ENCODE measurements at places on chromosomes 4 and X.

DNA sequence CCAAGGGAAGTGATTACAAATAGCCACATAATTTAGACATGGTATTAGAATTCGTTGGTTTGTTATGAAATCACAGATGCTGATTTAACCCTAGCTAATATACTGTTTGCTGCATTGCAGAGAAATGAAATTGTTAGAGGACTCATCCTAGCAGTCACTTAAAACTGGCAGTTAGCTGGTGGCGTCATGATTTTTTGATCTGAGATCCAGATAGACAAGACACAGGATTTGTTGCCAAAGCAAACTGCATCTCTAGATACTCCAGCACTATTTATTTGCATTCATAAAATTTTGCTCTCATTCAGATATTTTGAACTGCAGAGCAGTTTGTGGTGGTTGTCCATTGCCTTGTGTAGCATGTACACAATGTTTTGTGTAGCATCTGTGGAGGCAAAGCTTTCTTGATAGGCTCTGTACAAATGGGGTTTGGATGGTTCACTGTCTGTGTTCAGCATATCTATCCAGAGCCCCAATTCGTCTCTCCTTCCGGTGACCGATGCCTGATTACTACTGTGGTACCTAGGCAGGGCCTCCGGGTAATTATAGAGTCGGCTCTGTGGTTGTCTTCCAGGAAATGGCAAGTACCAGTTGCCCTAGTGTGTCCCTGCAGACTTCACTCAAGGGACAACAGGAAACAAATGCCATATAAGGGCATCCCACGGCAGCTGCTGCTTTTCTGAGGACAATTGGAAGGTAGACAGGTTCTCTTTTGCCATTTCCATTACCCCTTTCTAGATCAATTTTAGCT lies 30.1 kb upstream of the SPARCL1 start:
- no peak for DNase-seq

DNA sequence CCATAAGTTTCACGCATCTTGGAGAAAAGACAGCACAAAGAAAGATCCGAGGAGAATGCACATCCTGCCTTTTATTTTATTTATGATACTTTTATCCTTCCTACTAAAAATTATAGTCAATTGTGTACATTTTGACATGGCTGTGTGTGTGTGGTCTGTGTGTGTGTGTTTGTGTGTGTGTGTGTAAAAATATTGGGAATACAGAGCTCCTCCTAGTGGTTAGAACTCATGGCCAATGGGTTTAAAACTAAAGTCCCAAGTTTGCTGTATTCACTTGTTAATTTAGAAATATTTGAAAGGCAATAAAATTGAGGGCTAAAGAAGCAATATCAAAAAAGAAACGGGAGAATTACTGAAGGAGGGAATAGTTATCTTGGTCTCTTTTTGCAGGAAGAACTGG lies 47.5 kb downstream of the NKX6-1 start:
- no peak for DNase-seq

DNA sequence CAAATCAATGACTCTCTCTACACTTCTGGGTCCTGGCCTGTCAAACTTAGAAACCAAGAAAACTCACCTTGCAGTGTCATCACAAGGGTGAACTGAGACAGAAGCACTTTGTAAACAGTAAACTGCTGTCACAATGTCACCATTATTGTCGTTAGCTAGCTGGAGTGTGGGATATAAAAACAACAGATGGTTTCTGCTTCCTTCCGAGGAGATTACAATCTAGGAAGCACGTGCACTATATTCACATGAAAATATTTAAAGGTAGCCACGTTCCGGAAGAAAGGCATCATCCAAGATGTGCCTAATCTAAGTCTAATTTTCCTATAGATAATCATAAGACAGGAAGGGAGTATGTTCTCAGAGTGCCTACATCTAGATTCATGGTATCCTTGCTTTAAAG lies 64.7 kb upstream of the ACSL1 start:
- no peak for DNase-seq

GRCh38 chr4:167964766-167965373 lies 127.5 kb upstream of the ANXA10 start:
- no peak for DNase-seq

DNA sequence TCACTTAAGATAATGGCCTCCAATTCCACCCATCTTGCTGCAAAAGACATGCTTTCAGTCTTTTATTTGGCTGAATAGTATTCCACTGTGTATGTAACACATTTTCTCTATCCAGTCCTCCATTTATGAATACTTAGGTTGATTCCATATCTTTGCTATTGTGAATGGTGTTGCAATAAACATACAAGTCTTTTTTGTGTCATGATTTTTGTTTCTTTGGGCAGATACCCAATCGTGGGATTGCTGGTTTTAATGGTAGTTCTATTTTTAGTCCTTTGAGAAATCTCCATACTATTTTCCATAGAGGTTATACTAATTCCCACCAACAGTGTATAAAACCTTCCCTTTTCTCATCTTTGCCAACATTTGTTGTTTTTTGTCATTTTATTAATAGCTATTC lies 180.9 kb downstream of the SMIM20 start:
- DNase-seq, result peak; percentile 37

GRCh38 chr4:85024671-85025070 lies 58.2 kb upstream of the WDFY3 start:
- DNase-seq, result no peak

DNA sequence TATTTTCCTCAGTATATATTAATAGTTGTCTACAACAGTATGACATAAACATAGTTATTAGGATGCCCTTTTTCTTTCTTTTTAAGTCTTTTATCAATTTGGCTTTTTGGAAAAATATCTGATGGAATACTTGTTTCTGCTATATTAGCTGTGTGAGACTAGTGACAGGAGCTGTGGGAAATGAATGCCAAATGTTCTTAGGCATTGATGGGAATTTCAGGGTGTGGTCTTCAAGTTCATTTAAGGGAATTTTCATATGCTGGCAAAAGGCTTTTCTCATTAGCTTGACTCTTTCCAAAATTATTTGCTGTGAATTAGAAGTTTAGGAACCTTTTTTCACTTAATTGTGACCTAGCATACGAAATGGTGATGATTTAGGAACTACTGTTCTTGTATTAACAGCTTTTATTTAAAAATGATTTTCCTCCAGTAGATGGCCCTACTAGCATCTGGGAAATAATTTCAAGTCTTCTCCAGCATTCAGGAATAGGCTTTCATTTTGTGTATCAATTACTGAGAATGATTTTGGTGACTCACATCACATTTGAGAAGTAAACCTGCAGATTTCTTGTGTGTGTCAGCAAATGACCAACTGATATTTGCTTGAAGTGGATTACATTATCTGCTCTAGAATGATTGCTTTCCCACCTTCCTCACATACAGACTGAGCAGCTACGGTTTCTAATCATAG lies 70.9 kb downstream of the HTT start:
- peak; percentile 80 for DNase-seq

DNA sequence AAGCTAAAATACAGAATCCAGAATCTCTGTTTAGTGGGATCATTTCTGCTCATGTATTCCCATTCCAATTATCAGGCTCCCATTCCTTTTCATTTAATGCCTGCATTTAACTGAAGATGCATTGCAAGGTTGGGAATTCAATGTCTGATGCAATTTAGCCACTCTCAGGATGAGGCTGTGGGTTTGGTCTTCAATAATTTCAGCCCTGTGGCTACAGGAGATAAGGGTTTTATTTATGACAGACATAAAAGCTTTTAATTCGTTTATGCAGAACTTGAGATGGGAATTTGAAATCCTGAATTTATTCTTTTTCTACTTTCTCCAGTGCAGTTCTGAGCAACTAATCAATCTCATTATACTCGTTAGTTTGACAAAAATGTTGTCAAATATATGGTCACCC lies 1225.9 kb downstream of the PCDH18 start:
- no peak for DNase-seq

DNA sequence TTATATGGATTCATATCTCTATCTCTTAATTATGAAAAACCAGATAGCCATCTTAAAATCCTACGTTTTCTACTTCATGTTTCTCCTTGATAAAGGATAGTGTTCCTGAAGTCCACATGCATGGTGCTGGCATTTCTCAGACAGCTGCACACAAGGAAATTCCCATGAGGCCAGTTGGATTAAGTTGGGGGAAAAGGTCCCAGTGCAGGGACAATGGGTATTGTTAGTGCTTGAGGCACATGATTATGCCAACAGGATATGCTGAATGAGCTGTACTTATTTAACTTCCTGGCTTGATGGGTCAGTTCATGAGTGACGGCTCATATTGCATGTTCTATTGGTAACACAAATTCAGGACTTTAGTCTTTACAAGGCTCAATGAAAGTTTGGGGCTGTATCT lies 913.9 kb upstream of the NDST4 start:
- no peak for DNase-seq

GRCh38 chrX:113399506-113400192 lies 559.0 kb upstream of the AMOT start:
- DNase-seq, result no peak

DNA sequence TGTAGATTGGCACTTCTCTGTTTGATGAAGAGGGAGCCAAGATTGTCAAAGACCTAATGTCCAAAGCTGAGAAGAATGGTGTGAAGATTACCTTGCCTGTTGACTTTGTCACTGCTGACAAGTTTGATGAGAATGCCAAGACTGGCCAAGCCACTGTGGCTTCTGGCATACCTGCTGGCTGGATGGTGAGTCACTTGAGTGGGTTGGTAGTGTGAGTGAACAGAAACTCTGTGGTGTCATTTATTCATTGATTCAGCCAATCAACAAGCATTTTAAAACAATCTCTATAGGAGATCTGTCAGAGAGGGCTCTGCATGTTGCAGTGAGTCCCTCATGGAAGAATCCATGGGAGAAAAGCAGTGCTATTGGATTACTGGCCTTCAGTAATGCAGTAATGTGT lies 16.3 kb downstream of the TAF9B start:
- DNase-seq, result peak; percentile 63

DNA sequence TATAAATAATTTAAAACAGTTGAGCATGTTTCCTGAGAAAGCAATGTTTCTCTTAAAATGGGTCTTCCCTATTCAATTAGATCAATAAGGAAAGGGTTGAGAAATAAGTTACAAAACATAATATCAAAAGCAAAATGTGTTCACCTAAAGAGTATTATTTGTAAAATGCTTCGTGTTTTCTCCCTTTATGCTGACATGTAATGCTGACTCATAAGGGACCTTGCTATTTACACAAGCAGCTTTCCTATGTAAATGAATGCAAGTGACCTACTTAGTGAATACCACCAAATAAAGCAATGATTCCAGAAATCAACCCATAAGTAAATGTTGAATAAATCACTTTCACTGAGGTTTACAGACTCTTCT lies 91.5 kb downstream of the ELOVL6 start:
- peak; percentile 85 for DNase-seq

DNA sequence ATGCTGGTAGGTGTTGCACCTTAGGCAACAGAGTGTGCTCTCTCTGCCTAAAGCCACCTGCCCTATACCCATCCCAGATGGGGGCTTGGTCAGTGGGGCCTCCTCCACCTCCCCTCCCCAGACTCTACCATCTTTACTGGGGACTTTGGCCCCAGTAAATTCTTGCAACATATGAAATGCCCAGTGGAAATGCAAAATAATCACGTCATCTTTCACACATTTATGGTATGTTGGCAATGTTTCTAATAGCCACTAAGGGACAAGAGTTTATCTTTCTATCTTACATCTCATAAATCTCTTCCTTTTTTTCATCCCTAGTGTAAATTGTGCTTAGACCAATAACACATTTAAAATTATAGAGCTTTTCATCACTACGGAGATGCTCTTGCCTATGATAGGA lies 103.0 kb upstream of the MAML3 start:
- DNase-seq, result peak; percentile 55

DNA sequence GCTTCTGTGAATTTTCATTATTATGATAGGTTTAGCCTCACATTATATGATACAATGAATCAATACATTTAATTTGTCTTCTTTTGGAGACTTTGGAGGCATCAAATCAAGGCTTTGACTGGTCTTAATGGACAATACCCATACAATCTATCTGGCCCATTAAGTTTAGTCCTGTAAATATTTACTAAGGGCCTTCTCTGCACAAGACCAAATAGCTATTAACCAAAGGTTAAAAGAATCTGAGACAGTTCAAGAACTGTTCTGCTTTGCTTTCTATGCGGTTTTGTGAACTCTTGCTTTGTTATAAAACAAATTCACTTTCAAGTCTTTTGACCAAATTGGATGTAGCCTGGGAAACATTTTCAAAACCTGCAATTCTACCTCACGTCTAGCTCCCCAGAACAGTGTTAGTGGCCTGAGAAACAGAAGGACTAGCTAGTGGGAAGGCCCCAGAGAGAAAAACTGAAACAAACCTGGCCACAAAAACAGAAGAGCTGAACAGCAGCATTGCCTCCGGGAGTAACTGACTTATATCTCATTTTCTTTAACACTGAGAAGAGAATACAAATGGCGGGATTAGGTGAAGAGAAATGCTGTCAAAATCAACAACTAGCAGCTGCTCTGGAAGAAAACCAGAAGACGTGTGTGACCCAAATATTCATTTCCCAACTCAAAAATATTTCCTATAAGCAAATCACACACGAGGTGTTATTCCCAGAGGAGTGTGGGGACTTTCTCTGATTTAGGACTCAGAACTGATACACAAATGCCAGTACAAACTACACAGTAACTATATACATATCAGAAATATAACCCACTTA lies 548 bp downstream of the TLR1 start:
- DNase-seq, result no peak

DNA sequence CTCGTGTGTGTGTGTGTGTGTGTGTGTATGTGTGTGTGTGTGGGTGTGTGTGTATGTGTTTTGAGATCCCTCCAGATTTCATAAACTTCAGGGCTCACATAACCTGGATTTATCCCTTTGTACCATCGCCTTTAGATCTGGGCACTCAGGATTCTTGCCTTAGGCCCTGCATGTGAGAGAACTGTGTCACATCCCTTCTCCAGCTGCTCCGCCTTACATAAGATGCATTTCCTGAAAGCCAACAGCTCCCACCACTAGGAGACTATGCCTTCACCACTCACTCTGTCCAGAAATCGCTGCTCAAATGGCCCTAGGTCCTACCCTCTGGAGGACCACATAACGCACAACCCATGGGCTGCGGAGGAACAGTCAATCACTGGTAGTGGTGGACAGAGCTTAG lies 348.8 kb downstream of the CCSER1 start:
- no peak for DNase-seq

GRCh38 chr4:142886566-142886965 lies 40.5 kb upstream of the INPP4B start:
- DNase-seq, result no peak

DNA sequence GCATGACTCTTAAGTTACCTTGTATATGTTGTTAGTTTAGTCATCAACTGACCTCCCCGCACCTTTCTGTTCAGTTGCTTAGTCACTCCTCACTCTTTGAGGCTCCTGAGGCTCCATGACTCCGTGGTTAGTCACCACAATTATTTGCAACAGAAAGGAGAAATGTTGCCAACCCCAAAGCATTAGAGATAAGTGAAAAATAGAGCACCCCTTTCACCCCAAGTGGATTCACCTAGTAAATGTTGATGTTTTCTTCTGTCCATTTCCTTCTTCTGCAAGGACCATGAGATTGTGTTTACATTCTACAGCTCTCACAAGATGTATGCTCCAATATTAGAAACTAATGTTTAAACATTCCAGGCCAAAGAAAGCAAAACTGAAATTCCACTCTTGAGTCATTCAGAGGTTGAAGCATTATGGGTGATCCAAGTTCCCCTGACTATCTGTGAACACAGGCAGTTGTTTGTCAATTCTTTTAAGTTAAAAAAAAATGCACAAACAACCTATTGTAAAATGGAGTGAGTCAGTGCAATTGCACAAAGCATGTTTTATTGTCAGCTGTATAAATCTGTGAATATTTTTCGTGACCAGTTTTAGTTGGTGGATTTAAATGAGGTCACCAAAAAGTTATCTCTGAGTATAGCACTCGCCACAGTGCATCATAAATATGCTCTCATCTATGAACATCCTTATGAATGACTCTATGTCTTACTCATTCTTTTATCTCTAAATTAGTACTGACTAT lies 552.4 kb upstream of the MAGEB2 start:
- DNase-seq, result peak; percentile 98

- no peak for DNase-seq
These were observed 191.8 kb downstream of the CCNG2 start for GRCh38 chr4:77348815-77349214.

Data from IMR-90 (cell line).